ENCODE measurements at places on chromosomes 7 and 10. TPM values are rescaled to one million over a fixed set of nuclear protein-coding genes. Genes with fewer than 3 reads are reported as not detected.

UTF1 gene
- not detected for total RNA-seq

MYH16 gene
- not detected for total RNA-seq

IFIT1B gene
- 0.10 TPM for total RNA-seq

SLC16A9 gene
- not detected for total RNA-seq

TAS2R39 gene
- total RNA-seq = not detected

ZDHHC4 gene
- total RNA-seq = 24.1 TPM

GDF10 gene
- total RNA-seq = not detected

HMX3 gene
- total RNA-seq = not detected

PPP1R17 gene
- not detected for total RNA-seq
